ENCODE measurements at places on chromosomes 5 and 9.

- DNase-seq: no peak
- no peaks in the 10 kb centered on the region for H3K27me3 ChIP-seq
- H3K27ac ChIP-seq: no peak overlapping the region
- no peak overlapping the region for H3K4me3 ChIP-seq
- no peaks in the 10 kb centered on the region for H3K4me1 ChIP-seq
Observed at GRCh38 chr5:73103870-73104299, 16.5 kb upstream of the TMEM171 start.

GRCh38 chr5:125269926-125270325 lies 523.5 kb upstream of the ZNF608 start:
- no peaks in the 10 kb centered on the region for H3K27me3 ChIP-seq
- DNase-seq: no peak
- peak overlapping the region; percentile 63 for H3K27ac ChIP-seq
- H3K4me3 ChIP-seq: no peak overlapping the region
- H3K4me1 ChIP-seq: peaks cover 26% of the 10 kb centered on the region

DNA sequence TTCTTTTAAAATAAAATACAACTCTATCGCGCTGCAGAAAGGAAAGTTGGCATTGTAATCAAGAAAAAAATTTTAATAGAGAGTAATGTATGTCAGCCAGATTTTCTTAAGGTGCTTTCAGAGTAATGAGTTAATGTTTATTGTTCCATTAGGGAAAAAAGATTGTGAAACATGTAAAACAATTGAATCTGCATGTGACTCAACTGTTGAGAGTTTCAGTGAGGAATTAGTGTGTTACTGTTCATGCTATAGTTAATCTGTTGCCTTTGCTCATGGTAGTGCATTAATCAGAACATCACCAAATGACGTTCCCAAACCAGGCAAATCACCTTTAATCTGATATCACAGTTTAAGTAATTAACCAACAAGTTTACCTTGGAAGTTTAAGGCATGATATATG lies 600.5 kb downstream of the NR2F1-AS1 start:
- H3K36me3 ChIP-seq: no peaks in the 10 kb centered on the region
- H3K4me3 ChIP-seq: no peak overlapping the region
- H3K27me3 ChIP-seq: no peaks in the 10 kb centered on the region
- no peak for DNase-seq
- H3K4me1 ChIP-seq: peaks cover 28% of the 10 kb centered on the region

DNA sequence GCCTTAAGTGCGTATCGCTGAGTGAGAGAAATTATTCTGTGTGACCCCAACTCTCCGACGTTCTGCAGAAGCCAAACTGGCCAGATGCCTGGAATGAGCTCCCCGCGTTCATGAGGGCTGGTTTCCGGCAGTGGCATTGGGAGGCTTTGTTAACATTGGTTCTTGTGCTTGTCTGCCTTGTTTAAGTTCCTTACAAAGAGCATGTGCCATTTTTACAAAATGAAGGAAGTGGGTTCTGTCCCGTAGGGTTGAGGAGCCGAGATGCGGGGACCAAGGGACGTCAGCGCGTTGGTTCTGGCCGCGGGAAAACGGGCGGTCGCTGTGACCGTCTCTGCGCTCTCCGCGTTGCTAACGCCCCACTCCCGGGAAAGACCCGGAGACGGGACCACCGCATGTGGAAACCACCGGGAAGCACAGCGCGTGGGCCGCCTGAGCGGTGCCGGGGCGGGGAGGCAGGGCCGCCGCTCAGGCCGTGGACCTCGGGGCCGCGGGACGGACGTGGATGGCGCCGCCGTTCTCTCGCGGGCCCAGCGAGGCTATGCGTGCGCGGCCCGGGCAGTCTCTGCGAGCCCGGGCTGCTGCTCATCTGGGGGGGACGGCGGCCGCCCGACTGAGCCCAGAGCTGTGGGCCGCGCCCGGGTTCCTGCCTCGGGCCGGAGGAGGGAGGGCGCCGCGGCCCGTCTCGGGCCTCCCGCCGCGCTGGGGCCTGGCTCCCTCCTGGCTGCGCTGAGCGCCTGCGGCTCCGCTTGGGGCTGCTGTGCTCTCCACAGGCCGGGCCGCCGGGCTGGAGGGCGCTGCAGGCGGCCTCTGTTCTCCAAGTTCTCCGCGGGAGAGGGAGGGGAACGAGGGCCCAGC lies 13.4 kb downstream of the RABL6 start:
- peaks cover 8% of the 10 kb centered on the region for H3K36me3 ChIP-seq
- no peak for DNase-seq
- H3K27ac ChIP-seq: peak overlapping the region; percentile 16
- H3K4me1 ChIP-seq: peaks cover 9% of the 10 kb centered on the region

DNA sequence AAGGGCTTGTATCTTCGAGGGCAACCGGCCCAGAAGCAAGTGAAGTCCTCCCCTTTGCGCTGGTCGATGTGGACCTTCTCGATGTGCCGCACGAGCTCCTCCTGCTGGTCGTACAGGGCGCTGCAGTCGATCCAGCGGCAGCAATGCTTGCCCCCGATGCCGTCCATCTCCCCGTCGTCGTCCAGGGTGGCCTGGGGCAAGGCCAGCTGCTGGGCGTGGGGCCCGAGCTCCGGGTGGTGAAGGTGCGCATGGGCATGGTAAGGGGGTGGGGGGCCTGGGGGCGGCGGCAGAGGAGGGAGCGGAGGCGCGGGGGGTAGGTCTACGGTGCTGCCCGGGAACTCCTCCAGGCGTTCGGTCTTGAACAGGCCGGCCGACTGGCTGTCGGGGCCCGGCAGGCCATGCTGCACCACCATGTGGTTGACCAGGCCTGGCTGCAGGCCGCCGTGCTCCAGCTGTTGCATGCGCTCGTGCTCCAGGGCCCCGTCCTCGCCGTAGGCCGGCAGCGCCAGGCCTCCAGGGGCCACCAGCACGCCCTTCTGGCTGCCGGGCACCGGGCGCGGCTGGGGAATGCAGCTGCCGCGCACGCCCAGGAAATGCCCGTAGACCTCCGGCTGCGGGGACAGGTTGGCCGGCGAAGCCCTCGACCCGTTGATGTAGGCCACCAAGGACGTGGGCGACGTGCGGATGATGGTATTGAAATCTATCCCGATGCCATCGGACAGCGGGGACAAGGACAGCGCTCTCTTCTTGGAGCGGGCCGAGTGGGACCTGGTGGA lies 181.8 kb downstream of the GLIS3 start:
- peak overlapping the region; percentile 86 for H3K27ac ChIP-seq
- peaks cover 27% of the 10 kb centered on the region for H3K36me3 ChIP-seq
- DNase-seq: no peak
- no peaks in the 10 kb centered on the region for H3K27me3 ChIP-seq
- H3K4me1 ChIP-seq: peaks cover 35% of the 10 kb centered on the region
